ENCODE measurements at places on chromosomes 2 and 18. TPM values are rescaled to one million over a fixed set of nuclear protein-coding genes. Genes with fewer than 3 reads are reported as not detected.

NEU2 gene
- not detected for total RNA-seq

PSD4 gene
- total RNA-seq = 0.82 TPM

HOXD11 gene
- not detected for total RNA-seq

MEP1B gene
- total RNA-seq = not detected

ITGB6 gene
- not detected for total RNA-seq

LRRC30 gene
- not detected for total RNA-seq

AQP12A gene
- total RNA-seq = not detected

RTP5 gene
- total RNA-seq = not detected

UBXN4 gene
- 55.1 TPM for total RNA-seq

CCDC148 gene
- total RNA-seq = 9.1 TPM

KIF3C gene
- 11.8 TPM for total RNA-seq

IL1RL2 gene
- total RNA-seq = 1.7 TPM

B4GALT6 gene
- 6.3 TPM for total RNA-seq

L3MBTL4 gene
- not detected for total RNA-seq

COPS8 gene
- 123 TPM for total RNA-seq

LRRTM4 gene
- 1.5 TPM for total RNA-seq

ZNF396 gene
- total RNA-seq = 2.0 TPM

SF3B6 gene
- 191 TPM for total RNA-seq

TUBA4B gene
- total RNA-seq = not detected

SLC5A7 gene
- not detected for total RNA-seq

ZNF519 gene
- 11.5 TPM for total RNA-seq

RAD51AP2 gene
- total RNA-seq = not detected

SCYGR4 gene
- total RNA-seq = not detected

SPATA3 gene
- not detected for total RNA-seq

KIF5C gene
- not detected for total RNA-seq

EVA1A gene
- 25.2 TPM for total RNA-seq

CRYGD gene
- total RNA-seq = not detected

FAM168B gene
- total RNA-seq = 114 TPM

SULT6B1 gene
- total RNA-seq = not detected

STRN gene
- 26.5 TPM for total RNA-seq

LAMA3 gene
- 15.7 TPM for total RNA-seq

FMNL2 gene
- total RNA-seq = 28.0 TPM

DAW1 gene
- total RNA-seq = not detected

UGT1A5 gene
- not detected for total RNA-seq

CFC1 gene
- not detected for total RNA-seq

CROCC2 gene
- 0.41 TPM for total RNA-seq

HOXD9 gene
- total RNA-seq = not detected

KIDINS220 gene
- total RNA-seq = 89.7 TPM

TFPI gene
- total RNA-seq = 72.5 TPM

NT5C1B gene
- total RNA-seq = not detected

ERFE gene
- 3.4 TPM for total RNA-seq

CD226 gene
- total RNA-seq = 0.99 TPM

RBKS gene
- total RNA-seq = 1.4 TPM

YIPF4 gene
- 27.1 TPM for total RNA-seq

CDKL4 gene
- total RNA-seq = 0.90 TPM

GCG gene
- not detected for total RNA-seq

ST8SIA5 gene
- total RNA-seq = not detected

PROKR1 gene
- total RNA-seq = not detected

CHRND gene
- total RNA-seq = not detected

ACMSD gene
- not detected for total RNA-seq

PREPL gene
- total RNA-seq = 31.3 TPM

Data from fibroblast of the aortic adventitia (primary cell).